OCI-M1 (cell line): ENCODE measurements at places on chromosomes 7 and 10.
A peak's percentile ranks its signal among the peaks of the same experiment; 100 is the strongest.

- no peak for DNase-seq
Measured at GRCh38 chr10:50679149-50679548, 55.4 kb upstream of the SGMS1 start.

DNA sequence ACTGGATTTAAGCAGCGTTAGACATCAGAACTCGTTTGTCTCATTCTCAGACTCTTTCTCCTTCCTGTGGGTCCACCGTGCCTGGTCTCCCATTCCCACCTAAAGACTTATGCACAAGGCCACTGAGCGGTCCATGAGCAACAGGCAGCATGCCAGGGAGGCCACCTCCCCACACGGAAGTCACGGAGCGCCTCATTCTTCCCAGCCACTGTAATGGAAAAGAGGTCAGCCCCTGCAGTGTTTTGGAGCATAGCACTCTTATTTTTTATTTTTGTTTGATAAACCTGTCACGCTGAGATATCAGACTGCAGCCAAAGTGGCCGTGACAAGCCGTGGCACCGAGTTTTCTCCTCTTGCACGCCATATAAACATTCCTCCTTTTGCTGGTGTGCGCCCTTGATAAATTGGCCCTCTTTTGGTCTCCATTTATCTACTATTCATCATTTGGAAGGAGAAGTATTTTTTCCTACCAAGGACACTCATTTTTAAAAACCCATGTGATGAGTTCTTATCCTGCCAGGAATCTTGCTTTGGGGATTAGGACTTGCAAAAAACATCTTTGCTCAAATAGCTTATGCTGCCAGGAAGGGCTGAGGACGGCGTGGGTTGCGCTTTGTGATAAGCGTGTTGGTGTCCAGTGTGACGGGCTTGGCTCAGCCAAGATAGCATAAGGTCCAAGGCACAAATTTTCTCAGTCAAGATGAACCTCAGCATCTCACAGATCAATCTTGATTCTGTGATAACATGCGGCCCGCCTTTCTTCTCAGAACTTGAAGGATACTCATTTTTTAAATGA is 206.0 kb downstream of the CCDC3 start:
- DNase-seq: no peak

GRCh38 chr7:128103498-128104107 is 72.4 kb upstream of the LRRC4 start:
- no peak for DNase-seq

- DNase-seq: no peak
Measured at GRCh38 chr7:97204821-97205220, 87.3 kb downstream of the SDHAF3 start.

DNA sequence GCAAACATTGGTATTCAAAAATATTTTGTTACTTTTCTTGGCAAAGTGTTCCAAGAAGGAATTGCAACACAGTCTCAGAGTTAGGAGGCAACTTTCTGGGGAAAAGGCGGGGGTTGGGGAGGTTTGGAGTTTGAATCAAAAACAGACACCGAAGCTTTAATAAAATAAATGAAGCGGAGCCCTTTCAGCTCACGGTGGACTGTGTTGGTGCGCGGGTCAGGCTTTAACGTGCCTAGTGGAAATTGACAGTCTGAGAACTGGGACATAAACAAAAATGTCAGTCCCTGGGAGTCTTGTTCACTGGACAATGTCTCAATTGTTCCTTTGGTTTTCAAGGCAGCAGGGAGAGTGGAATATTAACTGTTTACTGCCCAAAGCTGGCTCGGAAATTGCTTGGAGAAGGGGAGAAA is 109.3 kb downstream of the TCF7L2 start:
- no peak for DNase-seq

DNA sequence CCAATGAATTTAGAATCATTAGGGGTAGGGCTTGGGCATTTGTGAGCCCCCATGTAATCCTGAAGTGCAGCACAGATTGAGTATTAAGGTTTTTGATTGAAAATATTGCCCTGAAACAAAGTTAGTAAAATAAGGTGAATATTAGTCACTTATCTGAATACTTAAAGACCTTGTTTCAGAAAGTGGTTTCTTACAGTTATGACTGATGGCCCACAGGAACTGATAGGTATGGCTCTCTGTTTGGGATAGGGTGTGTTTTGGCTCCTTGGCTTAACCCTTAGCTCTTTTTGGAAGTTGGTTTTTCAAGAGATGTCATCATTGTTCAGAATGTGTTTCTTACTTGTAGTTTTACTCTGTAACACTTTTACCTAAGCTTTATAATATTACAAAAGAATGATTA is 34.8 kb downstream of the MDFIC start:
- no peak for DNase-seq

- DNase-seq: peak; percentile 82
Measured at GRCh38 chr10:79938728-79939406, 10.0 kb downstream of the SFTPD start.

DNA sequence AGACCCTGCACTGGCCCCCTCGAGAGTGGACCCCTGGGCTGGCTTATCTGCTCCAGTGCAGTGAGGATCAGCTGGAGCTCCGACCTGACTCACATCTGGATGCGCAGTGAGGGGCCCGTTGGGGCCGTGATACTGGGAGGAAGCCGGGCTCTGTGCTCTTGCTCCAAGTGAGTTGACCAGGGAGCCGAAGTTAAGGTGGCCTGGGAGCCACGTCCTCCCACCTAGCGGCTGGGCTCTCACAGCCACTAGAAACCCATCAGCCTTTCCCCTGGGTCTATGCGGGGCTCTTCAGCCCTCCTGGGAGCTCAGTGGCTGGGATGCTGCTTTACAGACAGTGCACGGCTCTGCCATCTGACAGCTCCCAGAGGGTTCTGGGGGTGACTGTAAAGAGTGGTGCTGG is 9.1 kb downstream of the ALKBH4 start:
- DNase-seq: no peak

DNA sequence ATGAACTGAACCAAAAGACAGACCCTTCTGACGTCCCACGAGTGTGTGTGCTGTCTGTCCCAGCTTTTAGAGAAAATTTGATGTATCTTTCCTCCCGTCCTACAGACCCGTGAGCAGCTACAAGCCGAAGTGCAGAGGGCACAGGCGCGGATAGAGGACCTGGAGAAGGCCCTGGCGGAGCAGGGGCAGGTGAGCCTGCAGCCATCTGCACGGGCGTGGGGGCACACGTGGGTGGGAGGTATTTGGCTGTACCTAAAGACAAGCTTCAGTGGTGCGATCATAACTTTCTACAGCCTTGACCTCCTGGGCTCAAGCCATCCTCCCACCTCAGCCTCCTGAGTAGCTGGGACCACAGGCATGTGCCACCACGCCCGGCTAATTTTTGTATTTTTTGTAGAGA is 41.7 kb upstream of the DPYSL4 start:
- DNase-seq: no peak

- peak; percentile 63 for DNase-seq
Measured at GRCh38 chr7:101542527-101543241, 86.4 kb downstream of the MYL10 start.

DNA sequence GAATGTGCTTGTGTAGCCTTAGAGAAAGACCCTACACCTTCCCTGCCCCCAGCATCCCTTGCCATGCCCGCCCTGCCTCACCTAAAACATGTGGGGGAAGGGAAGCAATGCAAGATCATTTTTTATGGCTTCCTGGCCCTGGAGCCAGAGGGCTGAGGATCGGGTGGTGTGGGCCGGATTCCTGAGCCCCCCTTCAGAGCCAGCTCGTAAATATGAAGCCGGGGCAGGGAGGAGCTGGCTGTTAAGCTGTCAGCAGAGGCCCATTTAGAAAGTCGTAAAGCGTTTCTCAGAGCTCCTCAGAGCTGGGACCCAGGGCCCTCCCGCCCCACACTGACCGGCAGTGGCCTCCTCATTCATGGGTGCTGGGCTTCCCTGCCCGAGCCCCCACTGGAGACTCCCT is 23.9 kb downstream of the UNC5B start:
- no peak for DNase-seq

DNA sequence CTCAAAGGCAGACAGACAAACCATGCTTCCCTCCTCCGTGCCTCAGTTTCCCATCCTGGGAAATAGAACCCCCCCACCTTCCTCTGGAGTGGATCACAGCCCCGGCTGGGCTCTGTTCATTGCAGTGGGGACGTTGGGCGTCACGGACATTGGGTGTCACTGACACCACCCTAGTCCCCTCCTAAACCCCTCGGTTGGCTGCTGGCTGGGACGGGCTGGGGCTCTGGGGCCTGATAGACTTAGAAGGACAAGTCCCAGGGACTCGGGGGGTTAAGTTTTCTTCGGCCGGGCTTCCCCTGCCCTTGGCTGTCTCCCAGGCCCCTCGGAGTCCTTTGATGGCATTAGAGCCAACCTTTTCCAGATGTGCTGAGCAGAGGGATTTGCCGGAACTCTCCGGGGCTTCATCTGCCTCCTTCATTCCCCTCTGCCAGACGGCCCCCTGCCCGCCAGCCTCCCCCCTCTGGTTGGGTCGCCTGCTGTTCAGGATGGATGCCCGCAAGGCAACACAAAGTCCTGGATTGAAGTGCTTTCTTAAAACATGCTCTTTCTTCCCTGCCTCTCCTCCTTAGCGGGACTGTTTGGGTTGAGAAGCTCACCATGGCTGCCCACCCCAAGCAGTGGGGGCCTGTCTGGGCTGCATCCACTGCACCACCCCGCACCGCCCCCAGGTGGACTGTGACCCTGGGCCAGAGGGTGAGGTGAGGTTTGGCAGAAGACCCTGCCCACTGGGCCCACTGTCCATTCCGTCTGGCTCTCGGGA is 73.0 kb downstream of the COL26A1 start:
- DNase-seq: no peak

DNA sequence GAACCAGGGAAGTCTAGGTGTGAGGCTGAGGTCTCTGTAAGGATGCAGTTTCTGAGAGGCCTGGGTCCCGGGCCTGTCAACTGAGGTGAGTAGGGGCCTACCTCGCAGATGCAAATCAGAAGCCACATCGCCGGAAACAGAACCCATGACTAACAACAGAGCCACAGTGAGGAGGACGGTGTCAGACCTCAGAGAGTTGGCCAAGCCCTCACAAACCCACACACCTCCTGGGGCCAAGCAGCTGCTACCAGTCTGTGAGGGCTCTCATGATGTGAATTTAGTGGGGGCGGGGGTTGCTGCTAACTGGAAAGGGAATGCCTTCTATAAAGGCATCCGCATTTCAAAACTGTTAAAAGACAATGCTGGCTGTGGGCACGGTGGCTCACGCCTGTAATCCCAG is 103.0 kb downstream of the COBL start:
- DNase-seq: no peak
